ENCODE measurements at places on chromosomes 2 and 18.

DNA sequence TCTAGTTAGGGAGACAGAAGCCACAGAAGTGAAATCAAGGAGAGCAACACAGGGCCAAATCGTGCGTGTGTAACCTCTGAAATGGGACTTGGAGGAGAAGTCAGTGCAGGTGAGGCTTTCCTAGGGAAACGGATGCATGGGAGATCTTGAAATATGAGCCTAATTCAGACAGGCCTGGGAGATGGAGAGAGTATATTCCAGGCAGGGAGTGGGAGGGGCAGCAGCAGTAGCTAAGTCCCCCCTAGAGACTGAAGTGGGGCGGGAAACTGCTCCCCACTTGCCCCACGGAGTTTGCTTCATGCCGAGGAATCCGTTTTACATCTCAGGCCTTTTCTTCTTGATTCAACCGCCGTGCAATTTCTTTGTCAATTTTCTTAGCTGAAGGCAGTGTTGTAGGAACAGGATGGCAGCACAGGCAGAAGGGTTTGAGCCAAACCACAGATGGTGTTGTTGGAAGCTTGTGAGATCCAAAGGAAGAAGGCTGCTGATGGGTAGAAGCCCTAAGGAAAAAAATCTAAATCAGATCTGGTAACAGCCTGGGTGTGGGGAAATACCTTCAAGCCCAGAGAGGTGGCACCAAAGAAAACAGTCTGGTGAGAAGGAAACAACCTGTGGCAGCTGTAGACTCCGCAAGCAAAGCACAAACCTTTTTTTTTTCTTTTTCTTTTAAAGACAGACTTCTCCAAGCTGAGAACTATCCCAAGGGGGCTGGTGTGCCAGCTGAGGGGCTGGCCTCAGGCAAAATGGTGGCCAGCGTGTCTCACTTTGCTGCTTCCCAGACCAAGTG lies 40.2 kb downstream of the EPAS1 start:
- DNase-seq = no peak

DNA sequence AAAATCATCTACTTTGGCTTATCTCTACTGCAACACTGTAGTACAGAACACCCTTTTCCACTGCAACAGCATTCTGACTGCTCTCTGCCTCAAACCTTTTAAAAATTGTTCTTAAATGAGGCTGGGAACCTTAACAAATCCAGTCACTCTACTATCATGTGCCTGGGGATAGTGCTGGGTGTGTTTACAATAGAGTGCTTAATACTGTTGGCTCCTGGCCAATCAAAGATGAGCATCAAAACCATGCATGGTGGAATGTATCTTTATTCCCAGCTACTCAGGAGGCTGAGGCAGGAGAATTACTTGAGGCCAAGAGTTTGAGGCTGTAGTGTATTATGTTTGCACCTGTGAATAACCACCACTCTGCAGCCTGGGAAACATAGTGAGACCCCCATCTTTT lies 7.4 kb downstream of the ANKAR start:
- no peak for DNase-seq

DNA sequence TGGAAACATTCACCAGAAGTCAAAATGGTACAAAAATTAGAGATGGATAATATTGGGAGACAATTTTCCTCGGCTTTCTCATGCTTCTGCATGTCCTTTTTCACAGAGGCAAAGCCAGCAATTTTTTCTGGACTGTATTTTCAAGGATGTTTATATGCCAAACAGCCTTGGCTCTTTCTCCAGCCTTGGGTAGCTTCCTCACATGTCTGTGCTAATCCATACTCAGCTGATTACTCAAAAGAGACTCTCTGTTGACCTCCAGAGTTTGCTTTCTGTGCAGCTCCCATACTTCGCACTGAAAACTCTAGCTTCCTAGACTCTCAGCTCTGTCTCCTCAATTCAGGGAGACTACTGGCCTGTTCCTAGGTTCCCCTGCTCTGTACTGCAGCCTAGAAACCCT lies 10.6 kb downstream of the C18orf63 start:
- no peak for DNase-seq

DNA sequence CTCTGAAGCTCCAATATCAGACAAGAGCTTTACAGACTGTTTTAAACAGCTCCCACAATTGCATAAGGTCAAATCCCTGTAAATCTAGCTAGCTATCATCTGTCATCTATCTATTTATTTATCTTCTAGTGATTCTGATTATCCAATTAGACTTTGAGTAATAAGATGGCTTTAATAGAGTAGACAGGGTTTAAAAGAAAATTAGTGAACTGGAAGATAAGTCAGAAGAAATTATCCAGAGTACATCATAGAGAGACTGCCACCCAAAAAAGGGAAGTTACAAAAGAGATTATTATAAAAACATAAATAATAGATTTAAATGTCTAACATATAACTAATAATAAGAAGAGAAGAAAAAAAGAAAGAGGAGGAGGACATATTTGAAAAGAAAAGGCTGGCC lies 8.0 kb upstream of the ZC3H8 start:
- DNase-seq = no peak

GRCh38 chr2:147133286-147133908 lies 711.4 kb upstream of the ACVR2A start:
- no peak for DNase-seq

GRCh38 chr2:204023088-204023487 lies 86.5 kb downstream of the ICOS start:
- no peak for DNase-seq

GRCh38 chr18:849021-849420 lies 37.0 kb upstream of the YES1 start:
- no peak for DNase-seq

- DNase-seq = no peak
These were observed 93.8 kb downstream of the ITGB1BP1 start for GRCh38 chr2:9329497-9329896.

GRCh38 chr2:46051085-46051484 lies 246.1 kb upstream of the EPAS1 start:
- DNase-seq = no peak

DNA sequence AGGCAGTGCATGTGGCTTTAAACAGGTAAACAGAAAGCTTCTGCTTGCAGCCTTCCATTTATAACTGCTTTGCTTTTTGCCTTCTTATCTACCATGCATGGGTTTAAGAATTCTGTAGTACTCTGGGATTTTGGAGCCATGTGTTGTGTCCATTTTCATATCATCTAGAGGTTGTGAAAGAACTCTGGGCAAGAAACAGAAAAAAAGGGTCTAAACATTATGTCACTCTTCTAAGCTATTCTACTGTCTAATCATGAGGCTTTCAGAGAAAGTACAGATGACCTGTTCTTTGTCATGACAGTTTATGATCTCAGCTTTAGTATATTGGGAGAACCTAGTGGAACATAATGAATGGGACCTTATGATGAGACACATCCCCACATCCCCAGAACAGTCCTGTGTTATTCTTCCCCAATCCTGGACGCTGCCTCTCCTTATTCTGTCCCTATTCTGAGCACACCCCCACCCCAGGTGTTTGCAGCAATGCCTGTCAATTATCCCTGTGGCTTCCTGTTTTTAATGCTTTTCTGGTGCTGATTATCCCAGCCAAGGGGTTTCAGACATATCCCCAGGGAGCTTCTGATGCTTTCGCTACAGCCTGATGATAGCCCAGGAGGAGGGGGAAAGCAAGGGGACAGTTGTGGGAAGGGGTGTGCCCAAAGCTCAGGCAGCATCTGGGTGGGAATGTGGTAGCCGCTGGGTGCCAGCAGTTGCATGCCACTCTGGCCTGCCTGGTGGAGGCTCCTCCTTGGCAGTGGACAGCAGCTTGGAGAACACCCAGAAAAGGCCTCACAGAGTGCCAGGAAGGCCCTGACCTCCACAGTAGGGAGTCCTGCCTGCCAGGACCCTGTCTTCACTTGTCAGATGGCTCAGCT lies 169.5 kb upstream of the MAP3K20 start:
- DNase-seq = no peak

DNA sequence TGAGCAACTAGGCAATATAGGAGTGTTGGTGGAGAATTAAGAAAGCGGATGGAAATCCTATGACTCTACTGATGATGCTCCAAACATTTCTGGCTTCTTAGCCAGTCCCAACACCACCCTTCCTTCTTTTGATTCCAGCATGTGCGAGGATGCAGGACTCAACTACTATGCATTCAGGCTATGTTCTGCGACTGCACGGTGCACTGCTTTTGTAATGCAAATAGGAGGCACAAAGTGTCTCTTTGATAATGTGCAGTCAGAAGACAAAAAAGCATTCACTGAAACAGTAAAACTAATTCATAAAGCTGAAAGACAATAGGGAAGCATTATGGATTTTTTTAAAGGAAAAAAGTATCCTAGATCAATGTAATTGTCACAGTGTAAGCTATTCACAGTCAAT lies 106.7 kb downstream of the MEIS1 start:
- no peak for DNase-seq

DNA sequence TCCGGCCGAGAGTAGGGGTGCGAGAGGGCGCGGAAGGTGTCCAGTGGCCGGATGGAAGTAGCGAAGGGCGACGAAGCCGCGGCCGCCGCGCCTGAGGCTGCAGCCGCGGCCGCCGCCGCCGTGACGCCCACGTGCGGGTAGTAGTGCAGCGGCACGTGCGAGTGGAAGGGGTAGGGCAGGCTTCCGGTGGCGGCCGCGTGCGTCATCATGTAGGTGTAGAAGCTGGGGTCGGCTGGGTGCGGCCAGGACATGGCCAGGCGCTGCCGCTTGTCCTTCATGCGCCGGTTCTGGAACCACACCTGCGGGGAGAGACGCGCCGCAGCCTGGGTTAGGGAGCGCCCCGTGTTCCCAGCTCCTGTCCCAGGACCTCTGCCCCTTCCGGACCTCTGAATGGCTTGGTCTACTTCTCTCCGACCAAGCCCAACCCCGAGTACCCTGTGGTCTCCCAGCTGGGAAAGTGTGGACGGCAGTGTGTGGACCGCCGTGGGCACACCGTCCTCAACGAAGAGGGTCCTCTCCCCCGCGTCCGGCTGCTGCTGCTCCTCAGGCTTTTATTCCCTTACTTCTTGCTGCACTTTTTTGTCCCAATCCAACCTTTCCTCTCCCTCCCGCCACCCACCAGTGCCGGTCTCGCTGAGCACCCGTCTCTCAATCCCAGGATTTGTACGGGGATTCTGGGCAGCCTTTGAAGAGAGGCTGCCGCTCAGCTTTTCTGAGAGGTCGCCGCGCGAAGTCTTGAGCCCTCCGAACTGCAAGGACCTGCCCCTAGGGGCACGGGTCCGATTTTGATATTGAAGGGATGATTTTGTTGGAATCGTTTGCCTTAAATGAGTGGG lies 3.0 kb downstream of the EVX2 start:
- DNase-seq = no peak

- peak; percentile 7 for DNase-seq
These were observed 616 bp downstream of the RNPEPL1 start for GRCh38 chr2:240568678-240569522.

DNA sequence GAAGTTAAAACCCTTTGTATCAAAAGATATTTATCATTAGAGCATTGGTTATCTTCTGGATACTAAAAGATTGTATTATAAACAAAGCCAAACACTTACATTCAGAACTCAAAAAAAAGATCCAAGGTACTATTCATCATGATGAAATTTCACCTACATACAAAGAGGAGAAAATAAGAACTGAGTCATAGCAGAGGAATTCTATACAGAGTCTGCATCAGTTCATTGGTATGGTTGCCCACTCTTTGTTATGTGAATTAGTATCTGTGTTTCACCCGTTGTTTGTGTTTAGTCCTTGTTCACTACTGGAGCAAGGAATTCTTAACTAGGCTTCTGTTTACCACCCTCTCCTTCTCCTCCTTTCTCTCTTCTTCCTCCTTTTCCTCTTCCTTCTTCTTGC lies 157.9 kb downstream of the LNPK start:
- DNase-seq = no peak
